ENCODE measurements at places on chromosomes 3 and 15. TPM values are rescaled to one million over a fixed set of nuclear protein-coding genes. Genes with fewer than 3 reads are reported as not detected.

Gene CGNL1
- 19.6 TPM for total RNA-seq

GRCh38 chr15:66652806-66653205 lies 49.2 kb upstream of the SMAD6 start:
- no peak for DNase-seq

DNA sequence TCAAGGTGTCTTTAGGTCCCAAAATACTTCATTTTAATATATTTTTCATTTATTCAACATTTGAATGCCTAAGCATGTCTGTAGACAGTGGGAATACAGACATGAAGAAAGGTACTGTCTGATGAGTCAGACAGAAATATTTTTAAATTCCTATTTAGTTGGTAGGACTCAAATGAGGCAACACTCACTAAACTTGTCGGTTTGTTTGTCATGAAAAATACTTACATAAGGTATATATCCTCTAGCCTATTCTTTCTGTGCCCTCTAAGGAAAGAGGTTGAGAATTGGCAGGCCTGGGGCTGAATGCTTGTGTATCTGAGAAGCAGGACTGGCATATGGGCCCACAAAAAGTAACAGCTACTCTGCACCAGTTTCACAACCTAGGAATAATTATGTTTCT lies 423.6 kb upstream of the MDFIC2 start:
- no peak for DNase-seq

- no peak for DNase-seq
Observed at GRCh38 chr15:100311833-100312476, 29.8 kb downstream of the ADAMTS17 start.

Gene SMCO1
- 28.7 TPM for total RNA-seq

DNA sequence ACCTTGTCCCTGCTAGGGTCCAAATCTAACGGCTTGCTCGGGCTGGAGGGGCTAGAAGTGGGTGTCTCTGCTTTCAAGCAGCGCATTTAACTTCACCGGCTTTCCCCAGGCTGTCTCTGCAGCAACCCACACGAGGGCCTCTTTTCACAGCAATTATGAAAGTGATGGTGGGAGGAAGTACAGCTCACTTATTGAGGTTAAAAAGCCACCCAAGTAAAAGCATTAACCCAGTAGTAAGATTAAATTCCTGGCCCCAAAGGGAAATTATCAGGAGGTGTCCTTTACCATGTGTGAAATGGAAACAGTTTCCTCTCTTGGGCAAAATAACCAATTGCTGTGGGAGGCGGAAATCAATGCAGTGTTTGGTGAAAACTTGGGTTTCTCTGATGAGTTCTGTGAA lies 41.1 kb downstream of the NGRN start:
- no peak for DNase-seq

- DNase-seq: no peak
Observed at GRCh38 chr15:85782064-85782463, 12.7 kb downstream of the KLHL25 start.

Gene SEMA4B
- 21.2 TPM for total RNA-seq

Gene SPTBN5
- total RNA-seq: 2.4 TPM

GRCh38 chr3:128549283-128550112 lies 56.5 kb upstream of the GATA2 start:
- DNase-seq: peak; percentile 87

GRCh38 chr15:70618929-70619328 lies 144.4 kb downstream of the UACA start:
- DNase-seq: no peak

DNA sequence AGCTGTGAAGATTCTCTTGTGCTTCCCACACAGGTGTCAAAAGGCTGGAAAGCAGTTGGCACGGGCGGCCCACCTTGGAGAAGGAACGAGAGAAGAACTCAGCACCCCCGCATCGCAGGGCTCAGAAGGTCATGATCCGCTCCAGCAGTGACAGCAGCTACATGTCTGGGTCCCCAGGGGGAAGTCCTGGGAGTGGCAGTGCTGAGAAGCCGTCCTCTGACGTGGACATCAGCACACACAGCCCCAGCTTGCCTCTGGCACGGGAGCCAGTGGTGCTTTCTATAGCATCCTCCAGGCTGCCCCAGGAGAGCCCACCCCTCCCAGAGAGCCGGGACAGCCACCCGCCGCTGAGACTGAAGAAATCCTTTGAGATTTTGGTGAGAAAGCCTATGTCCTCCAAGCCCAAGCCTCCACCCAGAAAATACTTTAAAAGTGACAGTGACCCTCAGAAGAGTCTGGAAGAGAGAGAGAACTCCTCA lies 31.4 kb downstream of the STARD5 start:
- peak; percentile 77 for DNase-seq

DNA sequence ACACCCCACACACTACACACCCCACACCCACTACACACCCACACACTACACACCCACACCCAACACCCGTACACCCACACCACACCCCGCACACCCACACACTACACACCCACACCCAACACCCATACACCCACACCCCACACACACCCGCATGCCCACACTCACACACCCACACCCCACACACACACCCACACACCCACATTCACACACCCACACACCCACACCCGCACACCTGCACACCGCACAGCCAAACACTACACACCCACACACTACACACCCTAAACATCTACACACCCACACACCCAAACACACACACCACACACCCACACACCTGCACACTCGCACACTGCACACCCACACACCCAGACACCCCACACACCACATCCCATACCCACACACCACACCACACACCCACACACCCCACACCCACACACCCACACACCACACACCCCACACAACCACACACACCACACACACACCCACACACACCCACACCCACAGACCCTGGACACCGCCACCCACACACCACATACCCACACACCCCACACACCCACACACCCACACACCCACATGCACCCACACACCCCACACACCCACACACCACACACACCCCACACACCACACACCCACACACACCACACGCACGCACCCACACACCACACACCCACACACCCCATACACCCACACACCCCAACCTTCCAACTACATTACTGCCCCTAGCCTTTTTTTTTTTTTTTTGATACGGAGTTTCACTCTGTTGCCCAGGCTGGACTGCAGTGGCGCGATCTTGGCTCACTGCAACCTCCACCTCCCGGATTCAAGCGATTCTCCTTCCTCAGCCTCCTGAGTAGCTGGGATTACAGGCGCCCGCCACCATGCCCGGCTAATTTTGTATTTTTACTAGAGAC lies 16.9 kb downstream of the CEP19 start:
- no peak for DNase-seq

GRCh38 chr3:45180051-45180450 lies 33.9 kb upstream of the CDCP1 start:
- DNase-seq: no peak

GRCh38 chr3:115800489-115801075 lies 177.3 kb downstream of the GAP43 start:
- no peak for DNase-seq

Gene RAD51
- total RNA-seq: 0.51 TPM

DNA sequence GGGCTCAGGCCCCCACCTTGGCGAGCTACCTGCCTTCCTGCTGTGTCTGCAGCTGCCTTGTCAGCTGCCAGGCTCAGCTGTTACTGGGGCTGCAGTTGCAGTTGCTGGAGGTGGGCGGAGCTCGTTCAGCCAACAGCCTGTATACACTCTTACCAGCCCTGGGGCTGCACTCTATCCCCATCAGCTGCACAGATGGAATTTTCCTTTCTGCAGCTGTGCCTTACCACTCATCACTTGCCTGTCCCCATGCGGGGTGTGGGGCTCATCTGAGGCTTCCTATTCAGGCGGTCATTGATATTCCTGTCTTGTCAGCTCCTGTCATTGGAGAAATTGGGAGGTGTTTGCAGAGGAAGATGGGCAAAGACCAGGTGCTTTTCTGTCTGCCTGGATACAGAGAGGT lies 9.1 kb upstream of the SYN2 start:
- no peak for DNase-seq

Gene TBL1XR1
- 164 TPM for total RNA-seq

Gene PP2D1
- not detected for total RNA-seq

GRCh38 chr3:12948891-12949711 lies 107.7 kb upstream of the RPL32 start:
- DNase-seq: no peak

GRCh38 chr3:146746190-146746589 lies 141.0 kb upstream of the PLSCR5 start:
- DNase-seq: no peak

Gene TUSC7
- total RNA-seq: not detected

DNA sequence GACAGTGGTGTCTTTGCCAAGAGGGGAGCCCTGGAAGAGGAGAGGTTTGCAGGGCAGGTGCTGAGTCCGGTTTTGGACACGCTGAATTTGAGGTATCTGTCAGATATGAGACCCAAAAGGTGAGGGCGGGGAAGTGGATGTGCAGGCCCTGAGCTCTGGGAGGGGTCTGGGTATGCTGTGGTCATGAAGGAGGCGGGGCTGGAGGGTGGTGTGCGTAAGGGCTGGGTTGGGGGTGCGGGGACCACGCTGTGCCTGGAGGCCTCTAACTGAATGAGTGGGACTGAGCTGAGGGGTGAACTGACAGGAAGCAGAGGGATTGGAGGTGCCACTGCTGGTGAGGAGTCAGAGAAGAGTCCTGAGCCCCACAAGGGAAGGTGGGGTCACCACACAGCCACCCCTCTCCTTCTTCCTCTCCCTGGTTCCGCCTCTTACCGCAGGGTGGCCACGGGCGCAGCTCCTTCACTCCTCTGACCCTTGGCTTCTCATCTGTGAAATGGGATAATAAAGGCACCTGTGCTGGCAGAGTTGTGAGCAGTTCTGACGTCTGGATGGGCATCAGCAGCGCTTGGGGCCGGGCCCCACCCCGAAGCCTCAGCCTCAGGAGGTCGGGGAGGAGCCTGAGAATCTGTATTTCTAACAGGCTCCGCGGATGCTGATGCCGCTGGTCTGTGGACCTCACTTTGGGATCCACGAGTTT lies 28.8 kb downstream of the PSTPIP1 start:
- DNase-seq: peak; percentile 55

- no peak for DNase-seq
Observed at GRCh38 chr3:105456017-105456416, 89.3 kb downstream of the ALCAM start.

DNA sequence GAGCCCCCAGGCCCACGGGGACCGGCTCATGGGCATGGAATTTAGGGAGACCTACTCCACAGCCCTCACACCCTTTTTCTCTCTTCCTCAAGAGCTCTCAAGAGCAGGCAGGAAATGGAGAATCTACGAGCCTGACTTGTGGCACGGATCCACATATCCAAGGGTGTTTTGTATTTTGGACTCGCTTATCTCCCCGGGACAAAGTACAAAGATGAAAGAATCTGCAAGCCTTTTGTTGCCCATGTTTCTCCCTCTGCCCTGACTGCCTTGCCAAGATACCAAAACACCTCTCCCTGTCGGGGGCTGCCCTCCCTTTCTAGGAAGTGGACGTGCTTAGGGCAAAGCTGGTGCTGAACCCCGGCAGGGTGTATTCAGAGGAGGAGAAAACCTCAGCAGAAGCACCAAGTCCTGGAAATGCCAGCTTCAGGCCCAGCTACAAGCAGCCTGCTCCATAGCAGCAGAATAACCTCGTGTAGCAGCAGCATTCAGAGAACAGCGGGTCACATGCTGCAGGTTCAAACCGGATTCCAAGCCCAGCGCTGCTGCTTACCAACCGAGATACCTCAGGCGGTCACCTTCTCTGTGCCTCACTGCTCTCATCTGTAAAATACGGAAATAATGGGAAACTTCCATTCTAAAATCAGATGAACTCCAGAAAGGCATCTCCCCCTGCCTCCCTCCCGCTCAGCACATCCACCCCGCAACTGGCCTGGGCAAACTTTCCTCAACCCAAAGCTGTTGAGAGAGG lies 35.2 kb downstream of the DNASE1L3 start:
- no peak for DNase-seq

Gene PLSCR5
- not detected for total RNA-seq

DNA sequence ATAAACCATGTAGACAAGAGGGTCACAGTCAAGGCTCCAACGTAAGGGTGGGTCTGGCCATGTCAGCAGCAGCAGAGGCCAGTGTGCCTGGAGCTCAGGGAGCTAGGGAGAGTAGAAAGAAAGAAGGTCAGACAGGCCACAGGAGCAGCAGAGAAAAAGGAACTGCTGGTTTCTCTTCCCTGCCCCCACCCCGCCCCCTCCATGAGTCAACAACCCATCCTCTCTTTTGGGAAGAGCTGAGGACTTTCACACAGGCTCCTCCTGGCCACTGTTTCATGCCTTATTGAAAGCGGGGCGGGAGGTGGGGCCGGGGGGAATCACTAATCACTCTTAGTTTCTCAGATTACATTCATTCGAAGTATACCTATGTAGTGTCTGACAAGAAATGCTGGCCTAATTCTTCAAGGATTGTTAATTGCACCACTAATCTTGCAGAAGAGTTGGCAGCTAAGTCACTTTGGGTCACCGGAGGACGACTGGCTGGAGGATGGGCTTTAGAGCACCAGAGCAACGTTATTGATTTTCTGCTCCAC lies 9.1 kb upstream of the SCG3 start:
- no peak for DNase-seq

DNA sequence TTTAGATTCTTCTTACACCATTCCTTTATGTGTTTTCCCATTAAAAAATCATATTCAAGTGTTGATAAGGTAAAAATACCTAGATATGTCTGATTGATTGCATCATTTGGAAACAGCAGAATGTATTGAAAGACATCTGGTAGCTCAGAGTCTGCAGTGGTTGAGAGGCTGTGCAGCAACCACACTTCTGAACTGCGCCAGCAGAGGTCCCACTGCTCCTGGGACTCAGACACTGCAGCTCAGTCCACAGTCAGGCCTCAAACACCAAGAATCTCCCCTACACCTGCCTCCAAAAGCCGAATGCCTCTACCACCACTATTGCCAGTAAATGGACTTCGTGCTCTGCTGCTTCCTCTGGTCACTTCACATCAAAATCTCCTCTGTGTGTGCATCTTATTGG lies 176.9 kb upstream of the LMCD1 start:
- no peak for DNase-seq

Gene SOX14
- not detected for total RNA-seq

DNA sequence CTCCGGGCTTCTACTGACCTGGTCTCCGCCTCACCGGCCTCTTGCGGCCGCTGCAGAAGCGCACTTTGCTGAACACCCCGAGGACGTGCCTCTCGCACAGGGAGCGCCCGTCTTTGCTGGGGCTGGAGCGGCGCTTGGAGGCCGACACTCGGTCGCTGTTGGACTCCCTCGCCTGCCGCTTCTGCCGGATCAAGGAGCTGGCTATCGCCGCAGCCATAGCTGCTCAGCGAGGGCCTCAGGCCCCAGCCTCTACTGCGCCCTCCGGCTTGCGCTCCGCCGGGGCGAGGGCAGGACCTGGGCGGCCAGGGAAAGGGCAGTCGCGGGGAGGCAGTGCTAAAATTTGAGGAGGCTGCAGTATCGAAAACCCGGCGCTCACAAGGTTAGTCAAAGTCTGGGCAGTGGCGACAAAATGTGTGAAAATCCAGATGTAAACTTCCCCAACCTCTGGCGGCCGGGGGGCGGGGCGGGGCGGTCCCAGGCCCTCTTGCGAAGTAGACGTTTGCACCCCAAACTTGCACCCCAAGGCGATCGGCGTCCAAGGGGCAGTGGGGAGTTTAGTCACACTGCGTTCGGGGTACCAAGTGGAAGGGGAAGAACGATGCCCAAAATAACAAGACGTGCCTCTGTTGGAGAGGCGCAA lies 319.2 kb downstream of the FGF12 start:
- DNase-seq: peak; percentile 76

GRCh38 chr15:69794645-69795469 lies 302.9 kb downstream of the TLE3 start:
- DNase-seq: no peak

Gene SLC6A1
- total RNA-seq: 2.1 TPM

Gene C15orf40
- 8.5 TPM for total RNA-seq

Measured in cardiac septum (tissue), 1 donor.